ENCODE measurements at places on chromosomes 5 and 9.

GRCh38 chr5:57932761-57933160, 450.1 kb upstream of the ACTBL2 start:
- no peak for DNase-seq

GRCh38 chr5:129172580-129172979, 78.0 kb downstream of the ISOC1 start:
- no peak for DNase-seq

GRCh38 chr5:168260353-168261226, 30.9 kb upstream of the WWC1 start:
- peak; percentile 39 for DNase-seq

DNA sequence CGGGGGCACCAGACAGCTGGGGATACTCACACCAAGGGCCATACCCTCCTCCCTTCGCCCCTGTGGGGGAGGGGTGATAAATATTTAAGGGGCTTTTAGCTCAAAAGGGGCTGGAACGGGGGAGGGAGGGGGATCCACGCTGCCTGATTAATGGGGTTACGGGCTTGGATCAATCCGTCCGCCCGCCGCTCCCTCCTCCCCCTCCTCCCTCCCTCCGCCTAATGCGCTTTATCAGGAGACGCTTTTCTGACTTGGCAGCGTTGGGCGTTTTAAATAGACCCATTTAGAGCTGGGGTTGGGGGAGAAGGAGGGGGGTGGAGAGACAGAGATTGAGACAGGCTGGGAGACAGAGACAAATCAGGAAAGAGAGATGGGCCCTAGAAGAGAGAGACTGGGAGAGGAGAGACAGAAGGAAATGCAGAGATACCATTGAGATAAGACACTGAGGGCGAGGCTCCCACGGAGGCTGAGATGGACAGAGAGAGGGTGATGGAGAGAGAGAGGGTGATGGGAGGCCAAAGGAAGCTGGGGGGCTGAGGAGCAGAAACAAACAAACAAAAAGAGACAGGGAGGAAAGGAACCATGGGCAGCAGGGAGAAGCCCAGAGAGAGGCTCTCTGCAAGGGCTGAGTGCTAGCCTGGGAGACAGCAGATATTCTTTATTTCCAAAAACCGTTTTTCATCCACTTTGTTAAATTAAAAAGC, 10.3 kb downstream of the CNTFR start:
- no peak for DNase-seq

GRCh38 chr5:141369994-141370848, at the start of gene PCDHGB3:
TSS of gene PCDHGB3 (plus strand) at chr5:141370242. CDS start at chr5:141370395, 153 bp downstream.
- DNase-seq: no peak

DNA sequence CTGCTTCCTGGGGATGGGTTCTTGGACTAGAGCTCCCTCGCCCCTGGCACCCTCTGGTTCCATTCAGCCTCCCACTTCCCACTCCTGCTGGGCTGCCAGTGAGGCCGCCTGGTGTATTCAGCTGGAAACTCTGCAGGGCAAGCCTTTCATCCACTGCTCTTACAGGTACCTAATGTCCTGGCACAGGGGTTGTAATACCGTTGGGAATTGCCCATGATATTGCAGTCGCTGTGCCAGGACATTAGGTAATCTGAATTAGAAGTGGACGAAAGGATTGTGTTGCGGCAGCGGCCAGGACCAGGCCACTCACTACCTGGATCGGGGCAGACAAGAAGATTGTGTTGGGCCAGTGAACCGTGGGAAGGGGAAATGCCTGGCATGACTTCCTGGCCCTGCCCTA, 13.1 kb downstream of the TMOD1 start:
- no peak for DNase-seq

- DNase-seq: no peak
Observed at GRCh38 chr9:131393622-131394463, at the start of gene PRRC2B. TSS of gene PRRC2B (plus strand) at chr9:131394086. CDS start at chr9:131430145, 36,059 bp downstream.

GRCh38 chr5:107306594-107306993, 364.1 kb downstream of the EFNA5 start:
- no peak for DNase-seq

DNA sequence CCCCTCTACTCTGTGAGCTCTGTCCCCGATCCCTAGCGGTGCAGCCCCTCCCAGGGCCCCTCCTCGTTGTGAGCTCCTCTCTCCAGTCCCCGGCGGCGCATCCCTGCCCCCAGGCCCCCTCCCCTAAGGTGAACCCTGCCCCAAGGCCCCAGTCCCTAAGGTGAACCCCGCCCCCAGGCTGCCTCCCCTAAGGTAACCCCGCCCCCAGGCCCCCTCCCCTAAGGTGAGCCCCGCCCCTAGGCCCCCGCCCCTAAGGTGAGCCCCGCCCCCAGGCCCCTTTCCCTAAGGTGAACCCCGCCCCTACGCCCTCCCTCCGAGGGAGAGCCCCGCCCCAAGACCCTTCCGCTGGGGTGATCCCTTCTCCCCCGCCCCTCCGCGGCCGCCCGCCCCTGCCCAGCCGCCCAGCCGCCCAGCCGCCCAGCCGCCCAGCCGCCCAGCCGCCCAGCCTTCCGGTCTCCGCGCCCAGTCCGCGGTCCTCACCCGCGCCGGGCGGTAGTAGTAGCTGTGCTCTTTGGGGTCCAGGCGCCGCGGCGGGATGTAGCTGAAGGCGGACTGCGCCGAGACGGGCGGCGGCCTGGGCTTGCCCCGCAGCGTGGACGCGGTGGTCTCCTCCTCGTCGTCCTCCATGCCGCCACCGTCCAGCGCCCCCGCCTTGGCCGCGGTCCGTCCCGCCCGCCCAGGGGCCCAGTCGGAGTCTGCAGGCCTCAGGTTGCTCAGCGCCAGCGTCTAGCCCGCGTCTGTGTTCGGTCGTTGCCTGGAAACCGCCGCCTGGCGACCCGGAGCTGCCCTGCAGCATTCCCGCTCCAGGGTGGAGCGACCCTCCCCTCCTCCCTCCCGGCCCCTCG, at the start of gene CFAP90:
Gene CFAP90 (minus strand): TSS at position 739 of the 845 bp plus-strand sequence. CDS start 112 bp downstream, at position 627.
- DNase-seq: no peak

- no peak for DNase-seq
Observed at GRCh38 chr5:174725991-174726601, 1.7 kb downstream of the MSX2 start.

DNA sequence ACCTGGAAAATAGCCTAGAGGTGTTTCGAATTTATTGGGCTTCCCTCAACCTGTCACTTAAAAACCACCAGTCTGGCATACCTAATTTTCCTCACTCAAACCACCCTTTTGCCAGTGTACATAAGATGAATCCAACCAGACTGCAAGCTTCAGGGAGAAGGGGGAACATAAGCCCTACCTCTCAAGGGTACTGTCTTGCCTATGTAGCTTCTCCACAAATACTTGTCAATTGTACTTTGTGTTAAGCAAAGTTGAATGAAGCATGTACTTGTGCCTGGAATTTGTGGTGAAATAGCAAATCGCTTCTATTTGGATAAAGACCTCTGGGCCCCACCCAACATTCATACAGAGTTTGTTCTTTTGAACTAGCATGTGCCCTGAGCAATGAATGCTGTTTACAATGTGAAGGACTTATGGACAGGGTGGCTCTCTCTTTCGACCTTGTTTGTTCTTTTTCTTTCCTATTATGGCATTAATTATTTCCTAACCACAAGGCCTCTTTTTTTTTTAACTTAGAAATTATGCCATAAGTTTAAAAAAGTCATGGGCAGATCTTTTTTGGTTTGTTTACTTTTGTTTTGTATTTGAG, 580.2 kb downstream of the EBF1 start:
- DNase-seq: no peak

DNA sequence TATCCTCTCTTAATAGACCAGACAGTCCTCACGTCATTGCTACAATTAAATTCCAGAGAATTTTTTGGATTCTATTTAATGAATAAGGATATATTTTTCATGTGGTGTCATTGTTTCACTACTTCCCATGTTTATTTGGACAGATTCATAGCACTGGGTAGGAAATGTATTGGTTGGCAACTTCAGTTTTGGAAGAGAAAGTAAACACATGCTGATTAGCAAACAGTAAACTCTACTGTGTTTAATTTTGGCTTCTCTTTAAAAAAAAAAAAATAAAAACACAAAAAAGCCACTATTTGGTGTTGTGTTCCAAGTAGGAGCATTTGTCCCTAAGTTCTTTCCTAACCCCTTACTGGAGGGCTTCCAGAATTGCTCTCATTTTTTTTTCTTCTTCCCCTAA, 77.3 kb downstream of the NFIB start:
- no peak for DNase-seq

GRCh38 chr5:142263346-142263745, 61.5 kb downstream of the SPRY4 start:
- DNase-seq: no peak

GRCh38 chr9:98771209-98771874, 25.0 kb downstream of the ANKS6 start:
- no peak for DNase-seq

DNA sequence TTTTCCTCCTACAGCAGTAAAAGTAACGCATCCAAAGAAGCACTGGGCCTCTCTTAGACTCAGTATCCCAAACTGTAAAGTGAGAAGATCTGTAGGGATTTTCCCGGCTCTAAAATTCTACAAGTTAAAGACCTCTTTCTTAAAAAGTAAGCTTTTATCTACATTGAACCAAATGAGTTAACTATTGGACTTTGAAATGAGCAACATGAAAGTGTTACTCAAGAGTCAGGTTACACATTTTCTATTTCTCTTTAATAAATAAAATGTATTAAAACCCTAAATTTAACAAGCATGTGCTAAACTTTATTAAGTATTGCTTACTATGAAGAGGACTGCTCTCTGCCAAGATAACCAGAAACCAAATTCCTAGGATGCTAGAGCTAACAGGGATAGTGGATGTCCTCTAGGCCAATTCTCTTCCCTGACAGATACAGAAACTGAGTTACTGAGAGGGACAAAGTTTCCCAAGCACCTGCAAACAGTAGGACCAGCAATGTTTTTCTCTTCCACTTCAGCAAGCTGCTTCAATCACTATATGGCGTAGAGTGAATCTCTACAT, 21.7 kb downstream of the NFIB start:
- DNase-seq: no peak

- DNase-seq: no peak
Observed at GRCh38 chr5:144315994-144316634, 145.4 kb downstream of the KCTD16 start.

DNA sequence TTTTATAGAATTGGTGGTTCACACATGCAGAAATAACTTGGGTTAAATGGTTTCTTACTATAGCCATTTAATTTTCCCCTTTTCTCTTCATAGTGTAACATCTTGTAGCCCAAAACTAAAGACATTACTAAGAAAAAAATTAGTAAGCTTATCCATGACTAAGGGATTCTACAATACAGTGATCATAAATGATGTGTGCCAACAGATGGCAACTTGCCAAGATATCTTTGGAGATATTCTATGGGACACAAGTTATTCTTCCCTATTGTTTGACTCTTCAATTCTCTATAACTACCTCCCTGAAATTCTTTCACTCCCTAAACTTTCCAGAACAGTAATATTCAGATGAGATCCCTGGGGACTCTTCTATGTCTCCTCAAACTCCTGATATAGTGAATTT, 580.6 kb downstream of the PTPRD start:
- no peak for DNase-seq

DNA sequence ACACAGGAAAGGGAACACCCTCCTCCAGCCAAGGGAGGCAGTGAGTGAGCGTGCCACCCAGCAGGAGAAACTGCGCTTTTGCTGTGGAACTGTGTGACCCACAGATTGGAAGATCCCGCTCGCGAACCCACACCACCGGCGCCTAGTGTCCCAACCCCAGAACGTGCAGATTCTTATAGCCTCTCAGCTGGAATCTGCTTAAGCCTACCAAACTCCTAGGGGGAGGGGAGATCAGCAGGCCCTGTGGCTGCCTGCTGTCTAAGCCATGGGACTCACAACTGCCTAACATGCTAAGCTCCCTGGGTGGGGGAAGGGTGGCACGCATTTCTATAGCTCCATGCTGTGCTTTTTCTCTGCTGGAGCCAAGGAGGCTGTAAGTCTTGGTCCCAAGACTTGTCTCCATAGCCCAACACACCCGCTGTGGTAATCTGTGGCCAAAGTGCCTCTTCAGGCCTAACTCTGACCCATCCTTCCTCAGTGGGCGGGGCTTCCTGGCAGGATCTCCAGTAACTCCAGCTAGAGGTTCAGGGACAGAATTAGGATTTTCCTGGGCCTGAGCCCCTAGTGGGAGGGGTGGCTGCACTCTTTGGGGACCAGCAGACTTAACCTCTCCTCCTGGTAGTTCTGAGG, 485.0 kb downstream of the TAF11L14 start:
- DNase-seq: no peak

DNA sequence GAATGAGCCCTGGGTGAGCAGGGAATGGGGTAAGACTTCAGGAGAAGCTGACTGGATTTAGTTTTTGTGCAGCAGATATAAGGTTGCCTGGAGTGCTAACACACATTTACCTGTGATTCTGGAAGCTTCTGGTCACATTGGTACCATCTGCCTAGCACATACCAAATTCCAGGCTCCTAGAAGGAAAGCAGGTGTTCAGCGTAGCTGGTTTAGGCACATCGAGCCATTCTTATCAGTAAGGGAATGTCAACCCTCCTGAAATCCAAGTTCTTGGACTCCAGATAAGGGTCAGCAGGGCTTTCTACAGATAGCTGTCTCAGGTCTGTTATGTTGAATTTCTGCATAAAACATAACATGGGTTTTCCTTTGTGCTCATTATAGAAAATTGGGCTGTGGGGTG, 10.3 kb downstream of the TCERG1 start:
- no peak for DNase-seq

DNA sequence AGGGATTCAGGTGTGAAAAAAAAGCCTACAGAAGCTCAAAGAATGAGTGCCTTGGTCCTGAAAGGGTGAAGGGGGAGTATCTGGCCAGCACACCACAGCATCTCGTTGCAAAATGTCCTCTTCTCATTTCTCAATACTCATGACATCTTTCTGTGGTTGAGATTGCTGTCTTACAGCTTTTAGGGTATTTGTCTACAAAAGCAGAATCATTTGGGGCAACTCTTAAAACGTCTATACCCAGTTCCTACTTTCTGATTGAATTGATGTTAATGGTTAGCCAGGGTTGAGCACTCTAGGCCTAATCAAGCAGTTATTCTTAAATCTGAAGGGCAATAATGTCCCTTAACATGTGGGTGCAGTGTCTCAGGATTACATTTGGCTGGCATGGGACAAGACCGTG, 21.2 kb upstream of the PCSK5 start:
- no peak for DNase-seq

GRCh38 chr5:5767286-5767928, 344.9 kb downstream of the ICE1 start:
- DNase-seq: no peak

Measured in NCI-H187 treated with DMSO at 0.1 percent for 48 hours (cell line).